ENCODE measurements at places on chromosomes 6 and 20.
A peak's percentile ranks its signal among the peaks of the same experiment; 100 is the strongest.

GRCh38 chr20:7650086-7650879 lies 290.0 kb downstream of the HAO1 start:
- no peak for DNase-seq

DNA sequence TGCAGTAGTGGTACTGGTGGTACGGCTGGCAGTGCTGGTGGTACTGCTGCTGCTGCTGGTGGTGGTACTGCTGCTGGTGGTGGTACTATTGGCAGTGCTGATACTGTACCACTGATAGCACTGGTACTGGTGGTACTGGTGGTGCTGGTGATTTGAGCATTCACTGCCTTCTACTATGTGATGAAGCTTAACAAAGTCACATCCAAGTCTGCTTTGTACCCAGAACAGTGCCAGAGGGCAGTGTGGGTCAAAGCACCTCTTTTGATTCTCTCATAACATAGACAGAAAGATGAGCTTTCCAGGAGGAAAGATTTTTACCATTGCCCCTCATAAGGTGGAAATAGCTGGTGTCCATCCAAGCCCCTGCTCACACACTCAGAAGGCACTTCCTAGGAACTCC lies 48.7 kb downstream of the ANKRD6 start:
- DNase-seq: no peak

DNA sequence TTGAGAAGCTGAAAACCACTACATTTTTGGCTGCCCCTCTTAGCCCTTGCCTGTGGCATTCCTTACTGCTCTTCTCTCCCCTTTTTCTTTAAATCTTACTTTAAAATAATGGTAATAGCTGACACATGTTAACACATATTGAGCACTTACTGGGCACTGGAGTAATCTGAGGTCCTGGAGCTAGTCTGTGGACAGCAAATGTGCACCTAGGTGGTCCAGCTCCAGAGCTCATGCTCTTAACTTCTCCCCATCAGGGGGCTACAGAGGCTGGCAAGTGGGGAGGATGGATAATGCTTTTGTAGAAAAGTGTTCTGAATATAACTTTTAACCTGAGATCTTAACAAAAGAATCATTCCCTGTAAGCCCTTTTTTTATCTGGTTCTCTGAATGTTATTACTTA lies 74.8 kb downstream of the ADGRB3 start:
- DNase-seq: no peak

- peak; percentile 36 for DNase-seq
Measured at GRCh38 chr20:46040902-46041535, 12.0 kb downstream of the SLC12A5 start.

GRCh38 chr20:584971-585301 lies 25.2 kb downstream of the TCF15 start:
- no peak for DNase-seq

DNA sequence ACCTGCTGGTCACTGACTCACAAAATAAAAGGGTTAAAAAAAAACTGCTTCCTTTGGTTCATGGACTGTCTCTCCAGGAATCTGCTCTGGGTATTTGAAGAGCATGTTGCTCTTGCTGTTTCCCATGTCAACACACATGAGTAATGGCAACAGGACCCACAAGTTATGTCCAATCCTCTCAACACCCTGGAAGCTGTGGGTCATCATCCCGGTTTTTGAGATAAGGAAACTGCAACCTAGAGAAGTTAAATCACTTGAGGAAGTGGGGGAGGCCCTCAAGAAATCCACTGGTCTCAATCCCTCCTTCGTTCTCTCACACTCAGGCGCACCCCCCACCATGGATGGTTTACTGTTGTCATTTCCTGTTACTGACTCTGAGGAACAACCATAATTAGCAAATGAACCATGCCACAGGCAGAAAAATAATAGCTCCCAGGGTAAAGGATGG lies 12.4 kb downstream of the MAP1LC3A start:
- DNase-seq: no peak

DNA sequence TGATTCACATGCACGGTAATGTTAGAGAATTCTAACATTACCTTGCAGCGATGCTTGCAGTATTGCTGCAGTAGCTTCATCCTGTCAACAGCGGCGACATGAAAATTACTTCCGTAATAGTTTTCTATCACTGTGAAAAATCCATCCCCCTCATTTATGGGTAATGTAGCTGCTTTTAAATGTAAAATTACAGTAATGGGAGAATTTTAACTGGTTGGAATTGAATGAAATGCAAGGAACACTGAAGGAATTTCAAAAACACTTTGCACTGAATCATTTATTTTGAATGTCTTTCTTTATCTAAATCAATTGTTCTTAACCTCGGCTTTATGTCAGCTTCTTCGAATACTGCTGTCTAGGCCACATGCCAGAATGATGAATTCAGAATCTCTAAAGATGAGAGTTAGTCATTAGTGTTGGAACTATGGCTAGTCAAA lies 102.4 kb upstream of the HIVEP1 start:
- DNase-seq: no peak

- no peak for DNase-seq
Measured at GRCh38 chr20:4813076-4813862, 91.6 kb downstream of the PRND start.

- DNase-seq: no peak
Measured at GRCh38 chr6:136775081-136775480, 17.2 kb downstream of the MAP3K5 start.

DNA sequence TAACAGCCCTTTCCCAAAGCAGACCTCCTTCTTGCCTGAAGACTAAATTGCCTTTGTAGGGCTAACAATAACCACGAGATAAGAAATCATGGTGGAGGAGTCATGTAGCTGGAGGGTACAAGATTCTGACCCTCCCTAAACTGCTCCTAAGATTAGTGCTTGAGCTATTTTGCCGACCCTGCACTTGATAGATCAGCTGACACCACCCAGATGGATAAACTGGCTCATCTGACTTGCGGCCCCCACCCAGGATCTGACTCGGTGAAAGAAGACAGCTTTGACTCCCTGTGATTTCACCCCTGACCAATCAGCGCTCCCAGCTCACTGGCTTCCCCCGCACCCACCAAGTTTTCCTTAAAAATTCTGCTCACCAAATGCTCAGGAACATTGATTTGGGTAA lies 57.6 kb upstream of the UNC93A start:
- DNase-seq: no peak

- no peak for DNase-seq
Measured at GRCh38 chr6:33751771-33752645, 5.3 kb upstream of the IP6K3 start.

Data from effector memory CD8-positive, alpha-beta T cell (primary cell).